Cardiac ventricle fibroblast (primary cell): ENCODE measurements at places on chromosomes 3 and 15. TPM values are rescaled to one million over a fixed set of nuclear protein-coding genes. Genes with fewer than 3 reads are reported as not detected.

Gene SERPINI2
- not detected in 2 replicates for total RNA-seq

Gene GHRL
- total RNA-seq, result not detected in 2 replicates

Gene DUOX1
- not detected in 2 replicates for total RNA-seq

Gene NOX5
- 0.10 and 0.87 TPM in 2 replicates for total RNA-seq

Gene DUOXA2
- total RNA-seq, result not detected in 2 replicates
